Naive thymus-derived CD4-positive, alpha-beta T cell (primary cell): ENCODE measurements at places on chromosomes 2 and 18.

GRCh38 chr2:21890041-21890440, 766.3 kb downstream of the TDRD15 start:
- DNase-seq, result no peak

DNA sequence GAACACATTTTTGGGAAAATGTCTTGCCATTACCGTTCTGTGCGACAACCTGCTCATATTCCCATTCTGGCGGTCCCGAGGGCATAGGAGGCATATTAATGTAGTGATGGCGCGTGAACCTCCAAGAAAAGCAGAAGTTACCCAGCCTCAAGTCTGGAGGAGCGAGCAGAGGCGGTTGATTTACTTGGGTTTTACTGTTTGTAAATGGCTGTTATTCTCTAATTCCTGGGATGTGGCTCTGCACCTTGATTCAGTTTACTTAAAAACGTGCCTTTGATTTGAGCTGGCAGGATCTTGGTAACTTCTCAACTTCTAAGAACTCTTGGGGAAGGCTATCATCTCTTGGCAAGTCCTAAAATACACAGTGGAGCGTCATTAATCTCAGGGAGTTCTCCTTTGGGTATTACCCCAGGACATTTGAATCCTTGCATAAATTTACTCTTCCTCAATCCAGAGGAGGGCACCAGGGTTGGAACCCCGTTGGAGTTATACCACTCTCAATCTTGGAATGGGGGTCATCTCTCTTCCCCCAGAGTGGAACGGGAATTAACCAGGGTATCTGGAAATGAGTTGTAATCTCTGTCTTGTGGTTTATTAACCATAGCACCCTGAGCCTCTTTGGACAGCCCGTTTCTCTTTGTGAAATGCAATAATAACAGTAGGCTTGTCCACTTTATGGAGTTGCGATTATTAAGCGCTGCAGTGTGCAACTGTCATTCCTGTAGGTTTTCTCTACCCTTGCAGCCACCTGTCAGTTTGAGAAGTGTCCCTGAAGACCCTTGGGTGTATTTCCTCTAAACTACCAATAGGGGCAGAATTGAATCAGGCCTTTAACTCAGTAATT, 2.1 kb downstream of the HK2 start:
- DNase-seq, result no peak

GRCh38 chr2:160252900-160253299, 52.8 kb upstream of the ITGB6 start:
- no peak for DNase-seq

- DNase-seq, result no peak
Observed at GRCh38 chr2:195027947-195028346, 629.1 kb upstream of the SLC39A10 start.

- DNase-seq, result no peak
Observed at GRCh38 chr18:5728531-5728930, 166.8 kb downstream of the TMEM200C start.

DNA sequence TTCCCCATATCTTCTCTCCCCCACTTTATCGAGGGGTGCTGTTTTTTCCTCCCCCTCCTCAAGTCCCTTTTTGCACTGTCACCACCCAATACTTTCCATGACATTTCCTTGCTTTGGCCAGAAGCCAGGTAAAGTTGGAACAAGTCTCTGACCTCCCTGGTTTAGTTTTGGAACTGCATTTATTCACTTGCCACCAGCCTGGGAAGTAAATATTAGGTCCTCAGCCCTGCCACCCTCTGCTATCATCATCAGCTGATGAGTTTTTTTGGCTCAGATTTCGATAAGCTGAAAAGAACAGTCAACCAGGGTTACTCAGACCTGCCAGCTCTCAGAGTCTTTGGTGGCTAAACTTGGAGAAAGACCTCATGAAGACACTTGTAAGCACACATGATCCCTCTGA, 47.0 kb downstream of the DHRS9 start:
- DNase-seq, result no peak

GRCh38 chr2:69561101-69561500, 82.4 kb downstream of the AAK1 start:
- no peak for DNase-seq

- no peak for DNase-seq
Observed at GRCh38 chr2:140210963-140211362, 1430.8 kb upstream of the NXPH2 start.

- no peak for DNase-seq
Observed at GRCh38 chr2:26356111-26356510, 9.5 kb upstream of the ADGRF3 start.

GRCh38 chr2:43559391-43560230, 36.2 kb downstream of the THADA start:
- DNase-seq, result no peak

DNA sequence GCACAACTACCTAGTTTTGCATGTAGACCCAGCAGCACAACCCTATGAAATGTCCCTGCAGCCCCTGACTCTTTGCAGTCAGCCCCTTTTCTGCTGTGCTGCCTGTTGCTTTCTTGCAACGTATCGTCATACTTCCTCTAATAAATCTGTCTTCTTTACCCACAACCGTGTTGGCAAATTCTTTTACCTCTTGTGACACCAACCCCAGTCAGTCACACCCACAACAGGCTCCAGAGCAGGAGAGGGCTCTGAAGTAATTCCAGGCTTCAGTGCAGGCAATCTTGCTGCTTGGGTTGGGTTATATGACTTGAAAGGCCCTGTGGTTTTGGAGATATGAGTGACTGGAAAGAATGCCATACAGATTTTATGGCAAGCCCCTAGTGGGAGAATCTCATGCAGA, 79.1 kb upstream of the KCNH7 start:
- DNase-seq, result no peak

- no peak for DNase-seq
Observed at GRCh38 chr18:73119574-73119973, 251.8 kb upstream of the NETO1 start.

- DNase-seq, result peak; percentile 64
Observed at GRCh38 chr2:26942543-26943295, 27.7 kb upstream of the MAPRE3 start.

GRCh38 chr2:8138525-8138922, 543.3 kb upstream of the ID2 start:
- no peak for DNase-seq

GRCh38 chr18:36813824-36814223, 15.0 kb downstream of the TPGS2 start:
- no peak for DNase-seq

GRCh38 chr2:86300496-86300895, 36.9 kb downstream of the REEP1 start:
- DNase-seq, result no peak

- DNase-seq, result no peak
Observed at GRCh38 chr18:27843783-27844777, 332.9 kb downstream of the CDH2 start.

DNA sequence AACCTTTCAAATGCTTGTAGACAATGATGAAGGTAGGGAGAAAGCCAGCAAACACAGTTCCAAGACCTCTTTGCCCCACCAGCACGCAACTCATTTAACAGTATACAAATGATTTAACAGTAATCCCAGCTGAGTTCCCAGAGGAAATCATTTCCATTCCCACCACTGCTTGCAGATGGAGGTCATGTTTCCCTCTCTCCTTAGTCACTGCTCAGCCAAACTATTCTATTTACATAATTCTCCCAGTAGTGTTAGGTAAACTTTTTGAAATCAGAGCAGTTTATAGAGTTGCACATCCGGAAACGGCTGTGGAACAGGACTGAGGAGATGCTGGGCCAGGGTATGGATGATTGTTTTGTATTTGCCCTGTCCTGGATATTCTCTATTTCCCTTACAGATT, 328.5 kb downstream of the FIGN start:
- DNase-seq, result no peak

DNA sequence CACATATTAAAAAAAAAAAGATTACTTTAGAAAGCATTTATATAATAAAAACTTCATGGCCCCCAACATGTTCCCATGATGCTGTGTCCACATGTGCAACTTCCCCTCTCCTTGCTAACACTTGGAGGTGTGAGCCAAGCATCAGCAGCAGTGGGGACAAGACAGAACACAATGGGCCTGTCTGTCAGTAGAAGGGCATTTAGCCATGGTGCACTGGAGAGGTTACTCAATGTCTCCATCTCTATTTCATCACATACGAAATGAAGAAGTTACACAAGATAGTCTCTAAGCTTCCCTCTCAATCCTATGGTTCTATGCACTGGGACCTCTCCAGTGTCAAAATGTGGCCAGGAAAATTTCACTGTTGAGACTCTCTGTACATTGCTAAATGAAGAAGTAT, 2.5 kb downstream of the VIT start:
- DNase-seq, result no peak

DNA sequence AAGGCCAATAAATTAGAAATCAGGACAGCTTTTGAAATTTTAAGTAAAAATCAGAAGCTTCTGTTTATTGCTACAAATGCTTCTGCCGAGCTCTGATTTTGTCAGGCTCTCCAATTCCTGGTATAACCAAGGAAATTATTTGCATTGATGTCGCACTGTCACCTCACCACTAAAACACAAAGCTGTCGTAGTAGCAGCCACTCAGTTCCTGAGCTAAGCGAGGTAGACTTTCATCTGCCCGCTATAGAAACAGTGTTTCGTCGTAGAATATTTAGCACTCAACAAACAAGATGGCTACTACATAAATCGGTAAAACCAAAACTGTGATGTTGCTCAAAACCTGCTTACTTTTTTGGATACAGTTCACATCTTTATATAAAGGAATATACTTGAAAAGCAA, 141.3 kb upstream of the FOSL2 start:
- no peak for DNase-seq

DNA sequence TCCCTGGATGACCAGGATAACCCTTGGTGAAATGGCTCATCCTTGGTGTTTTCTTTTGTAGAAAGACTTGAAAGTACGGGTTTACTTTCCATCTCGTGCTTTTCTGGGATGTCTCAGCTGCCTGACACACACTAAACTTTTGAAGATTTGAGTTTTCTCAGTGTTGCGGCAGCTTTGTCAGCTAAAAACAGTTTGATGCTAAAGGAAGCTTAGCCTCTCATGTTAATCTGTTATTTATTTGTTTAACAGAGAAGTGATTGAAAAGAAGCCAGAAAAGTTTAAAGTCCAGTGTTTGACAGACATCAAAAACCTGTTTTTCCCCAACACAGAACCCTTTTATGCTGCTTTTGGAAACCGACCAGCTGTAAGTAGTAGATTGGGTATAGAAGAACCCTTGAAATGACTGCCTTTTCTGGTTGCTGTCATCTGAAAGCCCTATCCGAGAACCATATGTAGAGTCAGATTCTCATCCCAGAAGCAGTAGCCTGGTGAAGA, 72.8 kb downstream of the LPIN1 start:
- no peak for DNase-seq

- no peak for DNase-seq
Observed at GRCh38 chr18:46555724-46556123, 101.3 kb downstream of the LOXHD1 start.

- no peak for DNase-seq
Observed at GRCh38 chr2:216994353-216994854, 134.5 kb upstream of the TNP1 start.

DNA sequence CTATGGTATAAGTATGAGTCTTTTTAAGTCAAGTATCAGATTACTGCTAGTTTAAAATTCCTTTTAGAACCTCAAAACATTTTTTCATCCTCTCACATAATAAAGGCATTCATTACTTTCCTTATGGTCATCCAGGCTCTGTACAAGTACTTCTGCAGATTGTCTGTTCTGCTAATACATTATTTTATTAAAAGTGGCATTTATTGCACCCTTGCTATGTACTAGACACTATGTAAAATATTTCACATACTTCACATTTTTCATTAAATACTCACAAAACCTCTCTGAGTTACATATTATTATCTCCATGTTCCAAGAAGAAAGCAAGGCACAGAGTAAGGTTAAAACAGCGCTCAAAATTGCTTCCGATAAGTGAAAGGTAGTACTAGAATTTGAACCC, 84.1 kb downstream of the RAPH1 start:
- no peak for DNase-seq

DNA sequence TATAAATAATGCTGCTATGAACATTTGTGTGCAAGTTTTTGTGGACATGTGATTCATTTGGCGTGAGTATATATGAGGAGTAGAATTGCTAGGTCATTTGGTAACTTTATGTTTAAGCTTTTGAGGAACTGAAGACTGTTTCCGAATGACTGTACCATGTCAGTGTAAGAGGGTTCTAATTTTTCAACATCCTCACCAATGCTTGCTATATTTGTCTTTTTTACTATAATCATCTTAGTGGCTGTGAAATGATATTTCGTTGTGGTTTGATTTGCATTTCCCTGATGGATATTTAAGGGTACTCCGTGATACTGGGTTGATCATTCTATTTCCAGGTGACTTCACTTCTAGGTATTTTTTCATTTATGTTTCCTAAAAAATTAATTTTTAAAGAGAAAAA, 241.1 kb downstream of the BCL2 start:
- no peak for DNase-seq

DNA sequence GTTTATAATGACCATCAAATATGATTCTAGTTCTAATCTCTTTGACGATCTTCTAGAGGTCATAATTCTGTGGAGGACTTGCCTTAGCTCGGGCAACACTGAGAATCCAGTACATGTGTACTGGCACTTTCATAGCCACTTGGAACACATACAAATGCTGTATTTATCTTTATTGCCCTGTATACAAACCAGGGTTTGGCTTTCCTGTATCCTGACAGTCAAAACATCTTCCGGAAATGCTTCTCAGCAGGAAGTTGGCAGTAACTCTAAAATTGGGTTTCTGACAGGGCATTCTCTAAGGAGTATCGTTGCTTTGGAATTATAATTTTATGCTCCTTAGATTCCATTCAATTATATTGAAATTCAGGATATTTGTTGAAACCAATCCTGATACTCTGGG, 643.6 kb downstream of the NRXN1 start:
- no peak for DNase-seq

DNA sequence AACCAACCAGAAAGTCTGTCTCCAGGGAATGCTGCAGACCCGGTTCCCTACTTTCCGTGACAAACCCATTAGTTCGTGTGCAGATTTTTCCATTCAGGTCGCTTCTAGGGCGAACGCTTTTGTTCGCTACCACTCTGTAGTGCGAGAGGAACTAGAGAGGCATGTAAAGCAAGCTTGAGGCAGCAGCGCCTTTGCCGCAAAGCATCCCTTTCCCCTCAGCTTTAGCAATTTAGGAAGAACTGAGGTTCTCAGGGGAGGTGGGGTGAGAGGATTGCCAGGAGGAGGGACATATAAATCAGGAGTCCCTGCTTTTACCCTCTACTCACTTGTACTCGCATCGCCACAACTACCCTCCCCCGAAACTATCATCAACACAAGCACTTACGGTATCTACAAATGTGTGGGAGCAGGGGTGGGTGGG, 748 bp upstream of the ZNF804A start:
- no peak for DNase-seq

DNA sequence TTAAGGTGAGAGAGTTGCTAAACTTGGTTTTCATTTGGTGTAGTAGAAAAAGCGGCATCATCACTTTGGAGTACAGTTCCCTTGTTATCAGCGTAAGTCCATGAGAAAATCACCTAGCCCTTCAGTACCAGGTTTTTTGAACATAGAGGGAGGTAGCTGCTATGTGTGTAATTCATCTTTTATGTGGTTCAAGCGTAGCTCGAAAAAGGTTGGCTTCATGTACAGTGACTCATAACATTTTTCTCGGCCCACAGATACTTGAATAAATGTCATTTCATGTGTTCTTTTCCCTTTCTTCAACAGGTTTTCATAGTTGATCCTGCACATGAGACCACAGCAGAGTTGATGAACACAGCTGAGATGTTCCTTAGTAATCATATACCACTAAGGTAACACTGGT, 43.6 kb downstream of the UGGT1 start:
- no peak for DNase-seq
